Activated T-cell treated with anti-CD3 and anti-CD28 coated beads, Interleukin-2, amount 50 U/mL, for 72 hours (primary cell): ENCODE measurements at places on chromosomes 2 and 18. TPM values are rescaled to one million over a fixed set of nuclear protein-coding genes. Genes with fewer than 3 reads are reported as not detected.
A peak's percentile ranks its signal among the peaks of the same experiment; 100 is the strongest.

FAP gene
- not detected for total RNA-seq

DTYMK gene
- 64.6 TPM for total RNA-seq

PRKD3 gene
- total RNA-seq = 28.5 TPM

DBI gene
- total RNA-seq = 58.7 TPM

REV1 gene
- total RNA-seq = 39.8 TPM

TMEM163 gene
- 0.12 TPM for total RNA-seq

SERPINB4 gene
- total RNA-seq = not detected

ADAM23 gene
- total RNA-seq = 3.0 TPM

HRH4 gene
- 0.10 TPM for total RNA-seq

APLF gene
- total RNA-seq = 5.7 TPM

TGIF1 gene
- total RNA-seq = 60.0 TPM

NRBP1 gene
- total RNA-seq = 96.3 TPM

YES1 gene
- total RNA-seq = 22.5 TPM

LYG2 gene
- total RNA-seq = not detected

- no peak for DNase-seq
- H3K36me3 ChIP-seq = peaks cover 2% of the 10 kb centered on the region
- H3K4me1 ChIP-seq = peaks cover 40% of the 10 kb centered on the region
- H3K27me3 ChIP-seq = no peaks in the 10 kb centered on the region
- H3K27ac ChIP-seq = peak overlapping the region; percentile 96
Measured at GRCh38 chr2:181197140-181197760, 216.8 kb downstream of the UBE2E3 start.

GRCh38 chr2:146147448-146148012 lies 1627.6 kb upstream of the ZEB2 start:
- H3K4me1 ChIP-seq = no peaks in the 10 kb centered on the region
- H3K27ac ChIP-seq = no peak overlapping the region
- H3K4me3 ChIP-seq = no peak overlapping the region
- no peak for DNase-seq
- no peaks in the 10 kb centered on the region for H3K27me3 ChIP-seq

- H3K4me3 ChIP-seq = peak overlapping the region; percentile 50
- H3K4me1 ChIP-seq = peaks cover 53% of the 10 kb centered on the region
Measured at GRCh38 chr2:207513551-207514257, 16.1 kb upstream of the CREB1 start.

DNA sequence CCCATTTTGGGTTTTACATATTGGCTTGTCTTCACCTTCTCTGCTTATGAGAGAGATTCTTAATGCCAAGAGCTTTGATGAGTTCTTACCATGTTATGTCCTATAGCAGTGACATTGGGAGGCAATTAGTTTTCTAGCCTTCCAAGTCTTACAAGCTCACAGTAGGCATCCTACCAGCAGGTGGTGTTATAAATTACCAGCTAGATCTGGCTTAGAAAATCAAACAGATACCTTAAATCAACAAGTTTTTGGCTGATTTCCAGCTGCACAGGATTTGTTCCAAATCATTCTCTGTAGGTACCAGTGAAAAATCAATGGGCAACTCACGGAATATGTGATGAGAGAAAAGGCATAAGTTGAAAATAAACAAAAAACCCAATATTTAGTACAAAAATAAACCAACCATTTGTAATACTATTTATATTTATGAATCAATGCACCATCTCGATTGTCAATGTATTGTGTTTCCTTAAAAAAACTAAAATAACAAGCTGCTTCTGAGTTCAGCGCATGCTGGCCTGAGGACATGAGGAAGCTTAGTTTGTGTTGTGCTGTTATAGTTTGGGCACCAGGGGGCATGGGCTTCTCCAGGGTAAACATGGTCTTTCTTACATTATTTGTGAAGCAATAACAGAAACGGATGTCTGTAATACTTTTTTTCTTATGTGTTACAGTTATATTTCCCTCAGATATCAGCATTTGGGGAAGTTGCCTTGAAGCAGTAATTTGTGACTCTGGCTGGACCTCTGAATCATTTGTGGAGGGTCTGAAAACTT lies 34.1 kb upstream of the NXPH2 start:
- no peak overlapping the region for H3K4me3 ChIP-seq
- no peaks in the 10 kb centered on the region for H3K36me3 ChIP-seq
- peaks cover 23% of the 10 kb centered on the region for H3K27me3 ChIP-seq
- no peak overlapping the region for H3K27ac ChIP-seq

GRCh38 chr2:66872986-66873754 lies 438.2 kb downstream of the MEIS1 start:
- no peak overlapping the region for H3K4me3 ChIP-seq
- H3K4me1 ChIP-seq = no peaks in the 10 kb centered on the region
- H3K27ac ChIP-seq = no peak overlapping the region
- DNase-seq = no peak
- H3K27me3 ChIP-seq = no peaks in the 10 kb centered on the region

GRCh38 chr2:182229297-182229696 lies 197.5 kb downstream of the PDE1A start:
- no peak overlapping the region for H3K4me3 ChIP-seq
- H3K36me3 ChIP-seq = no peaks in the 10 kb centered on the region
- DNase-seq = no peak
- H3K27ac ChIP-seq = no peak overlapping the region

GRCh38 chr2:109345653-109346480 lies 216.9 kb downstream of the SH3RF3 start:
- no peak overlapping the region for H3K27ac ChIP-seq
- H3K36me3 ChIP-seq = no peaks in the 10 kb centered on the region
- no peak for DNase-seq
- peaks cover 41% of the 10 kb centered on the region for H3K4me1 ChIP-seq
- H3K27me3 ChIP-seq = no peaks in the 10 kb centered on the region

DNA sequence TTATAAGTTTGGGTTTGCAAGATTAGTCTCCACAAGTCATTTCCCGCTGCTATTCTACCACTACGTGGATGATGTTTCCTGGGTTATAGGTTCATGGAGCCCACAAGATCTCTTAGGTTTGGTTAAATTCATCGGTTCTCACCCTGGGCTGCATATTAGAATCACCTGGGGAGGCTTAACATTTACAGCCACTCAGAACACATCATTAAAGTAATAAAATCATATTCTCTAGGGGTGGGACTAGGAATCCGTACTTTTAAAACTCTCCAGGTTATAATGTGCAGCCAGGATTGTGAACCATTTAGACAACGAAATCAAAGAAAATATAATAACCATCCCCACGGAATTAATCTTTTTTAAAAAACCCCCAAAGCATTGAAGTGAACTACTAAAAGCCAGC lies 167.7 kb downstream of the ACTR3 start:
- H3K27me3 ChIP-seq = peaks cover 27% of the 10 kb centered on the region
- H3K36me3 ChIP-seq = no peaks in the 10 kb centered on the region
- no peak overlapping the region for H3K27ac ChIP-seq

GRCh38 chr2:1973636-1974035 lies 229.3 kb upstream of the PXDN start:
- H3K36me3 ChIP-seq = no peaks in the 10 kb centered on the region
- H3K27ac ChIP-seq = no peak overlapping the region
- H3K27me3 ChIP-seq = no peaks in the 10 kb centered on the region

DNA sequence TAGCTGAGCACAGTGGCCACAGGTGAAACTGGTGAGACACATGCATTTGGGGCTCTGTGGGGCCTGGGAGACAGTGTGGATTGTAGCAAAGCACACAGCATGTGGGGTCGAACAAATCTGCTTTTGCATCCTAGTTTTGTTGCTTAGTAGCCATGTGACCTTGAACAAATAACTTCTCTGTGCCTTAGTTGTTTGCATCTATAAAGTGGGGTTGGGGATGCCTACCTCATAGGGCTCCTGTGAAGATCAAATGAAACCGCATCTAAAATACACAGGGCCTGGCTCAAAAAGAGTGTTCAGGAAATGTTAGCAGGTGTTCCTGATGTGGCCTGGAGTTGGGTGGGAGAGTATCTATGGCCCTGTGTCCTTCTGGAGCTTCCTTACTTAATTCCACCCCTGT lies 30.3 kb upstream of the CATIP start:
- peaks cover 8% of the 10 kb centered on the region for H3K27me3 ChIP-seq
- H3K36me3 ChIP-seq = no peaks in the 10 kb centered on the region
- no peak for DNase-seq
- peaks cover 41% of the 10 kb centered on the region for H3K4me1 ChIP-seq
- H3K27ac ChIP-seq = no peak overlapping the region

DNA sequence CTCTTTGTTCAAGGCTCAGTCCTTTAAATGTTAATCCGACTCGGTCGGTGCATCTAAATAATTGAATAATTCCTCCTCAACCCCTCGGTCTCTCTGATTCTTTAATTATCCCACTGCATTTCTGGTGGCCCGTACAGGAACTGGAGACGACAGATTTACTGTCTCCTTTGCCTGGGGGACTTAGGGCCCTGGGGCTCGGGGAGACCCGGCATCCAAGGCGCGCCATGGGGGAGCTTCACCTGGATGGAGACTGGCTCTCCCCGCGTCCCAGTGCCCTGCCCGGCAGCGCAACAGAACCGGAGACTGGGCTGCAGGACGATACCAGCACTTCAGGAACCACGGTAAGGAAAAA lies 47.7 kb upstream of the SELENOI start:
- H3K27ac ChIP-seq = no peak overlapping the region
- H3K4me1 ChIP-seq = no peaks in the 10 kb centered on the region
- no peak for DNase-seq
- no peaks in the 10 kb centered on the region for H3K27me3 ChIP-seq
- H3K4me3 ChIP-seq = no peak overlapping the region

DNA sequence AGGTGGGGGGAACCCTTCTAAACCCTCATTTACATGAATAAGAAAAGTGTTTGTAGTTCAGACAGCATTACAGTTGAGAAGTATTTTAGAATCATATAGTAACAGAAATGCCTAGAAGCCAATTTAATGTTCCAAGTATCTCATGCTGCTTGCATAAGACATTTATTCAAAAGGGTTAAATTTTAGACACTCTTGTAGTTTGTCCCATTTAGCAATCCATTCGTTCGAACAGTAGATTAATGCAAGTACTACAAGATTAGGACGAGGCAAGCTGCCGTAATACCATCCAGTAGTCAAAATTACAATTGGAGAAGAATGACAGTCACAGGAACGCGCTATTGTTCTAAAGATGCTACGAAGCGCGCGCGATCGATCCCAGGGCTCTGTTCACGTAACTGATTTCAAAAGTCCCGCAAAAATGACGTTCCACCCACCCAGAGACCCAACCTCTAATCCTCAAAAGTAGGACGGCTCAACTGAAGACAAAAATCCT lies 1.2 kb downstream of the TMEM237 start:
- no peaks in the 10 kb centered on the region for H3K27me3 ChIP-seq
- peaks cover 30% of the 10 kb centered on the region for H3K4me1 ChIP-seq
- no peak for DNase-seq
- peak overlapping the region; percentile 79 for H3K4me3 ChIP-seq
- peak overlapping the region; percentile 70 for H3K27ac ChIP-seq

DNA sequence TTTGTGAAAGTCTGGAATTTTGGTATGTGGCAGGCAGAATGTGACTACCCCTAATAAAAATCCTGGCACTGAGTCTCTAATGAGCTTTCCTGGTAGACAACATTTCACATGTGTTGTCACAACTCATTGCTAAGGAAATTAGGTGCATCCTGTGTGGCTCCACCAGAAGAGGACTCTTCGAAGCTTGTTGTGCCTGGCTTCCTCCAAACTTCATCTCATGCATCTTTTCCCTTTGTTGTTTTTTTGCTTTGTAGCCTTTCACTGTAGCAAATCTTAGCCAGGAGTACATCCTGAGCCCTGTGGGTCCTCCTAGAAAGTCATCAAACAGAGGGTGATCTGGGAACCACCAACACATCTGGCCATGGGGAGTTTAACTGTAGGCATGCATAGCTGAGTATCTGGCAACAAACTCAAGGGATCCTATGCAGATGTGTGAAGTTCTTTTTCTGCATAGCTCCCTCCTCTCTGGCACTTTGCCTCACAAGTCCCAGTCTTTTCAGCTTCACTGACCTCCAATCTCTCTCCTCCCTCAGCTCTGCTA lies 42.1 kb upstream of the SERTAD2 start:
- peaks cover 4% of the 10 kb centered on the region for H3K36me3 ChIP-seq
- DNase-seq = no peak
- H3K27ac ChIP-seq = no peak overlapping the region
- peaks cover 54% of the 10 kb centered on the region for H3K4me1 ChIP-seq

GRCh38 chr2:58665154-58665553 lies 424.0 kb upstream of the FANCL start:
- H3K36me3 ChIP-seq = no peaks in the 10 kb centered on the region
- H3K4me1 ChIP-seq = no peaks in the 10 kb centered on the region
- H3K27me3 ChIP-seq = no peaks in the 10 kb centered on the region
- H3K4me3 ChIP-seq = no peak overlapping the region
- no peak overlapping the region for H3K27ac ChIP-seq
- DNase-seq = no peak

GRCh38 chr2:147607379-147607778 lies 237.4 kb upstream of the ACVR2A start:
- no peaks in the 10 kb centered on the region for H3K27me3 ChIP-seq
- DNase-seq = no peak
- H3K36me3 ChIP-seq = peaks cover 1% of the 10 kb centered on the region

- no peaks in the 10 kb centered on the region for H3K36me3 ChIP-seq
- DNase-seq = no peak
- peaks cover 23% of the 10 kb centered on the region for H3K27me3 ChIP-seq
- no peak overlapping the region for H3K27ac ChIP-seq
- H3K4me3 ChIP-seq = no peak overlapping the region
Measured at GRCh38 chr2:31129375-31130171, 8.7 kb downstream of the GALNT14 start.

DNA sequence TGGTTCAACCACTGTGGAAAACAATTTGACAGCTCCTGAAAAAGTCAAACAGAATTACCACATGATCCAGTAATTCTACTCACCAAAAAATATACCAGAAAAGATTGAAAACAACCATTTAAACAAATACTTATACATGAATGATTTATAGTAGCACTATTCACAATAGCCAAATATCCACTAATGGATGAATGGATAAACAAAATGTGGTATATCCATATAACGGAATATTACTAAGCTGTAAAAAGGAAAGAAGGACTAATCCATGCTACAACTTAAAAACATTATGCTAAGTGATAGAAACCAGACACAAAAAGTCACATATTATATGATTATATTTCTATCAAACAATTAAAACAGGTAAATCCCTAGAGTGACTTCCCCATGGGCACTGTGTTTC lies 131.5 kb downstream of the SPOPL start:
- no peaks in the 10 kb centered on the region for H3K4me1 ChIP-seq
- peaks cover 1% of the 10 kb centered on the region for H3K36me3 ChIP-seq
- H3K27me3 ChIP-seq = no peaks in the 10 kb centered on the region
- no peak overlapping the region for H3K4me3 ChIP-seq
- H3K27ac ChIP-seq = no peak overlapping the region

- peaks cover 13% of the 10 kb centered on the region for H3K4me1 ChIP-seq
- peak; percentile 3 for DNase-seq
- H3K27me3 ChIP-seq = no peaks in the 10 kb centered on the region
- H3K36me3 ChIP-seq = peaks cover 5% of the 10 kb centered on the region
Measured at GRCh38 chr18:70044632-70045031, 97.0 kb upstream of the CD226 start.
